ENCODE measurements at places on chromosomes 3 and 15.

GRCh38 chr3:136979684-136980083 lies 21.9 kb downstream of the IL20RB start:
- no peak for DNase-seq

DNA sequence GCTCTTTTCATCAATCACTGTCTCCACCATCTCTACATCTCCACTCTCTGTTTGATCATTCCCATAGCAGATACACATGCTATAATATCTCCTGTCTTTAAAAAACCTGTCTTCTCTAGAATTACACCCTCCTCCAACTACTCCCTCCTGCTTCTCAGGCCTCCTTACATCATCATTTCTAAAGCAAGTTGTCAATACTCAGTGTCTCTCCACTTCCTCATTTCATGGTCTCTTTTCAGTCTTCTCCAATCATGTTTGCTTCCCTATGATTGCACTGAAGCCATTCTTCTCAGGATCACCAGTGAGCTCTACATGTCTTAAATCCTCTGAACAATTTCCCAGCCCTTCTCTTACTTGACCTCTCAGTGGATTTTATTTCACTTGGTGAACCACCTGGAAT lies 87.0 kb upstream of the ZNF280D start:
- no peak for DNase-seq

DNA sequence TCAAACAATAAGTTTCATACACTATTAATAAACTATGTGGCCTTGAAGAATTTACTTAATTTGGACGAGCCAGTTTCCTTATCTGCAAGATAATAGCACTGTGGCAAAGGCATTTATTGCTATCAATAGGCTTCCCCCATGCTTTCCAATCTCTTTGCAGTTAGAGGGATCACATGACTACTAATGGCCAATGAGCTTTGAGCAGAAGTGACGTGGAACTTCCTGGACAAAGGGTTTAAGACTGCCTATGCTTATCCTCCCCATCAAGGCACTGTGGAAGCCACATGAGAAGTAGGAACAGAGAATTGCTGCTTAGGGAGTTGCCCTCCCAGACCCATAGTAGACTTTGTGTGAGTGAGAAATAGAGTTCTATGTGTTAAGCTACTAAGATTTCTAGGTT lies 16.7 kb upstream of the ZMAT3 start:
- no peak for DNase-seq

DNA sequence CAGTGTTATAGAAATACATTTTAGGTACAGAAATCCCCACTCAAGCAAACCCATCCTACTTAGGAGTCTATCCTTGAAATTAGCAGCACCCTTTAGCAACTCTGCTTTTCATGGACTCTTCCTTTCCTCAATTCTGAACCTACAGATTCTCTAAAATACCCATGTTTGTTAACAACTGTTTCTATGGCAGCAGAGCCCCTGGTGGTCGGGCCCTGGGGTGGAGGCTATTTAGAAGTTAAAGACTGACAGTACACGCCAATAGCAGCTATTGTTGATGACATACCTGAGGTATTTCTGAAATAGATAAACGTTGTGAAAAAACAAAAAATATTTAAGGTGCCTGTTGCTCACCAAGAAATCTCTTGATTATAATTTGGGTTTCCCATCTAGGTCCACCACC lies 23.4 kb upstream of the NRG4 start:
- no peak for DNase-seq

- no peak for DNase-seq
Measured at GRCh38 chr15:51966192-51966591, 5.4 kb downstream of the LEO1 start.

DNA sequence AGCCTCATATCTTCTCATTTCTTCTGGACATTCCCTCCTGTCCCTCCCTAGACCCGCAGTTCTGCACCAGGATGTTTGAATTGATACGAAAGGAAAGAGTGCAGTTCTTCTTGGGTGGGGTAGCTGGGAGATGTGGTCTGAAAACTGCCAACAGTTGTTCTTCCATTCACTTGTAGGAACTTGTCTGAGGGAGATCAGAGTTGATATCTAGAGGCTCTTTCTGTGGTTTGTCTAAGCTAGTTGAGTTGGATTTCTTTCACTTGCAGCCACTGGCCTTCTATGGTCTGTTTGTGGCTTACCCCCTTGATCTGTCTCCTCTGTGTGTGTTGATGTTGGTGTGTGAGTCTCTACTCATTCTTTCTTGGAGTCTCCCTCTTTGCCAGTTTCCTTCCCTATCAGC lies 42.5 kb upstream of the PIK3CB start:
- no peak for DNase-seq

- DNase-seq: no peak
Measured at GRCh38 chr3:175702956-175703355, 843.8 kb downstream of the NAALADL2 start.

DNA sequence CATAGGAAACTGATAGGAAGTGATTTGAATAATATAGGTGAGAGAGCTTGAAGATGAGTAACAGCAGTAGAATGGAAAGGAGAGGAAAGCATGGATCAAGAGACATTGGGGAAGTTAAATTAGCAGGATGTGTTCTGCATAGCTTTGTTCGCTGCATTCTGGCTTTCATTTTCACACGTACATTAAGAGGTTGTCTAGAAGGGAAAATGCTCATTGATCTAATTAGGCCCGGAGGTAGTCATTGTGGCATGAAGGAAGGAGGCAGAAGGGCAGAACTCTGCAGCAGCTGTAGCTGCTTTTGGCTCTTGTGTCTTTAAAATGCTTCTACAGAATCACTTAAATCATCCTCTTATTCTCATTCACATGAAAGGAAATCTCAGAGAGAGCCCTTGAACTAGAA lies 40.3 kb downstream of the KCNAB1 start:
- DNase-seq: peak; percentile 42

GRCh38 chr15:97692301-97693015 lies 268.0 kb upstream of the ARRDC4 start:
- peak; percentile 32 for DNase-seq

- no peak for DNase-seq
Measured at GRCh38 chr3:37598808-37599581, 262.7 kb upstream of the CTDSPL start.

DNA sequence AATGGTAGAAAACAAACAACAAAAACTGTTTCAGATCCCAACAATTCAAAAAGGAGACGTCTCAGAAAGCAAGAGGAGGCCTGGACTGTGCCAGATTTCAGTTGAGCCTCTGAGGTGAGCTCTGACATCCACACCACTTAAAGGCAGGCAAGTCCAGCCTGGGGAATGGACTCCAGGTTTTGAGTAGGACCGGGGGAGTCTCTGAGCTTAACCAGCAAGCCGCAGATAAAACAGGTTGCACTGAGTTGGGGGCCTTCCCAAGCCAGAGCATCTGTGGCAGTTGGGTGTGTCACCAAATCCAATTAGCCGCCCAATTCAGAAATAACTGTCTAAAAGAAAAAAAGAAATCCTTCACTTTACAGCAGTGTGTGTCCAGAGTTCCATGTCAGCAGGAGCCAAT lies 54.7 kb downstream of the OXNAD1 start:
- no peak for DNase-seq

DNA sequence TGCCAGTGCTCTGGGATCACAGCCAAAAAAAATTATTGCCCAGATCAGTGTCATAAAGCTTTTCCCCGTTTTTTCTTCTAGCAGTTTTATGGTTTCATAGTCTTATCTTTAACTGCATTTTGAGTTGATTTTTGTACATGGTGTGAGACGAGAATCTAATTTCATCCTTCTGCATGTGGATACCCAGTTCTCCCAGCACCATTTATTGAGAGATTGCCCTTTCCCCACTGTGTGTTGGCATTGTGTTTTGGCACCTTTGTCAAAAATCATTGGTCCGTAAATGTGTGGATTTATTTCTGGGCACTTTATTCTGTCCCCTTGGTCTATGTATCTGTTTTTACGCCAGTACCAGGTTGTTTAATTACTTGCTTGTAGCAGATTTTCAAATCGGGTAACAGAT lies 122.8 kb downstream of the TAFA4 start:
- DNase-seq: no peak

- no peak for DNase-seq
Measured at GRCh38 chr15:48298914-48299313, 32.3 kb upstream of the DUT start.

GRCh38 chr3:171199473-171199829 lies 172.9 kb upstream of the SLC2A2 start:
- no peak for DNase-seq

- peak; percentile 23 for DNase-seq
Measured at GRCh38 chr15:41258750-41259471, 27.8 kb downstream of the CHP1 start.

DNA sequence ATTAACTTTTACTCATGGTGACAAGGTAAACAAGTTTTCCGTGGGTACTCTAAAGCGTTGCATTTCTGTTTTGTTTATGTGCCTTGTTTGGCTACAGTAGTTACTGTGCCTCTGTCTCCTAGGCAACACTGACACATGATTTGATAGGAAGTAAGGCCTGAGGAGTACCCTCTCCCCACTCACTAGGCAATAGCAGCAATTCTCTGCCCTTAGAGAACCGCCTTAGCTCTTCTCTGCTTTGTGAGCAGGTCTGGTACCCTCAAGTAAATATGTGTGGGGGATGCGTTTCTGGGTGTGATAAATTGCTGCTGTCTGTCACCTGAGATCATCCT lies at the start of gene IL5RA:
Gene IL5RA (minus strand): TSS at position 76 of the 332 bp plus-strand sequence. CDS start 5,390 bp downstream, outside the sequence.
- peak; percentile 12 for DNase-seq

DNA sequence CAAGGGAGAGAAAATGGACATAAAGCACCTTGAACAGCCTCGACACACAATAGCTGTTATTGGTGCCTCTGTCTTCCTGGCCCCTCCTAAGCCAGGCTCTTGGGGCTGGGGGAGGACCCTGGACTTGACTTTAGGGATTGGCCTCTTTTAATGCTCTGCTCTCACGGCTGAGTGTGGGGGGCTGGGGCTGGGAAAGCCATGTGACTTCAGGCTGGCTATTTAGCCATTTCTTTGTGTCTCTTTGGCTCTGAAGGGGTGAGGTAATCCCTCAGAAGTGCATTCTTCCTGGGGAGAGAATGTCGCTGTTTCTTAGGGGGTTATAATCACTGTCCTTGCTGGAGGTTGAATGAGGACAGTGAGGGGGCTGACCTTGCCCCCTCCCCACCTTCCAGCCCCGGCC lies 26.2 kb downstream of the MAGEF1 start:
- DNase-seq: no peak

- no peak for DNase-seq
Measured at GRCh38 chr15:67750371-67750770, 74.9 kb upstream of the SKOR1 start.

DNA sequence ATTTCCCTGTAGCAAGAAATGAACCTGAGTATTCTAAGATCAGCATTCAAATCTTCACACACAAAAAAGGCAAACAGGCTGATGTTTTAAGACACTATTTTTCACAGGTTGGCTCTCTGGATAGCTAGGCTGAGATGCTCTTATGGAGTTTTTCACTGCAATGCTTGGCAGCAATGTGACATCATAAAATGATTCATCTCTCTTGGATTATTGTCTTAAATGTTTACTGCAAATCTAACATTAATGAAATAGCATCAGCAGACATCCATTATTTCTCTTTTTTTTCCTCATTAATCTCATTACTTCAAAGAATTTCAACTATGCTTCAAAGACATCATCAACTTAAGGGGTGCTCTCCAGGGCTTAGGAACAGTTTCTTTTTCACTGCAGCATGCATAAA lies 23.6 kb upstream of the SSUH2 start:
- no peak for DNase-seq

GRCh38 chr3:97932387-97932801 lies 39.8 kb downstream of the RIOX2 start:
- no peak for DNase-seq

DNA sequence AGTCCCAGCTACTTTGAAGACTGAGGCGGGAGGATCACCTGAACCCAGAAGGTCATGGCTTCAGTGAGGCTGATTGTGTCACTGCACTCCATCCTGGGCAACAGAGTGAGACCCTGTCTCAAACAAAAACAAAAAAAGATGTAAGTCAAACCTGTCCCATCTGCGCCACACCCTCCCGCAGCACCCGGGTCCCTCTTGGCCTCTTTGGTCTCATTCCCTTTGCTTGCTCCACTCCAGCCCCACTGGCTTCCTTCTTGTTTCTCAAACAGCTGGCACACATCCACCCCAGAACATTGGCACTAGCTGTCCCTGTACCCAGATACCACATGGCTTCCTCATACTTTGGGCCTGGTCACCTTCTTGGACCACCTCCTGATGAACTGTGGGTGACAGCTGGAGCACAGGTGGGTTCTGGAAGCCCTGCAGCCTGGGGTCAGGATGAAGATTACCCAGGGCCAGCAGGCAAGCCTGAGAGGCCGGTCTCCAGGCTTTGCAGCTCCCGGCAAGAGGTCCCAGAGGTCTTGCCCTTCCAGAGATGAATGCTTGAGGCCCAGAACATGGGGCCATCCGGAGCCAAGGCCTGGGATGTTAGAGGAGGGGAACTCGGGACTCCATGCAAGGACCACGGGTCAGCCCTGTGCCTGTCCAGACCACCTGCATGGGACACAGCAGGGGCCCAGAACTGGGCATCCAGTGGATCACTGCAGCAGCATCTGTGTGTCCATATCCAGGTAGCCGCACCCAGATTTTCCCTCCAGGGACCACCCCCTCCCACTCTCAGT lies 10.9 kb upstream of the GATA2 start:
- DNase-seq: no peak

- DNase-seq: no peak
Measured at GRCh38 chr3:33395900-33396299, 44.3 kb downstream of the UBP1 start.

GRCh38 chr3:42013691-42014457 lies 52.0 kb upstream of the ULK4 start:
- DNase-seq: no peak

All from Daoy (cell line).